Thyroid gland (tissue), 4 donors: ENCODE measurements at places on chromosomes 12 and 14. TPM values are rescaled to one million over a fixed set of nuclear protein-coding genes. Genes with fewer than 3 reads are reported as not detected.

- DNase-seq, result no peak
- no peaks in the 10 kb centered on the region for H3K36me3 ChIP-seq
- no peak overlapping the region for H3K27ac ChIP-seq
Measured at GRCh38 chr14:84421621-84422020, 1108.3 kb upstream of the FLRT2 start.

GRCh38 chr12:79296871-79297270 is 393.9 kb downstream of the PAWR start:
- no peaks in the 10 kb centered on the region for H3K4me1 ChIP-seq
- H3K4me3 ChIP-seq, result no peak overlapping the region
- no peaks in the 10 kb centered on the region for H3K27me3 ChIP-seq
- no peaks in the 10 kb centered on the region for H3K36me3 ChIP-seq

Gene TDP1
- total RNA-seq, result 8.0 TPM

Gene FAM186B
- total RNA-seq, result 2.1 TPM

Gene TBPL2
- not detected for total RNA-seq
